Substantia nigra (tissue), 51 donors: ENCODE measurements at places on chromosomes 16 and 17.
A peak's percentile ranks its signal among the peaks of the same experiment; 100 is the strongest.

DNA sequence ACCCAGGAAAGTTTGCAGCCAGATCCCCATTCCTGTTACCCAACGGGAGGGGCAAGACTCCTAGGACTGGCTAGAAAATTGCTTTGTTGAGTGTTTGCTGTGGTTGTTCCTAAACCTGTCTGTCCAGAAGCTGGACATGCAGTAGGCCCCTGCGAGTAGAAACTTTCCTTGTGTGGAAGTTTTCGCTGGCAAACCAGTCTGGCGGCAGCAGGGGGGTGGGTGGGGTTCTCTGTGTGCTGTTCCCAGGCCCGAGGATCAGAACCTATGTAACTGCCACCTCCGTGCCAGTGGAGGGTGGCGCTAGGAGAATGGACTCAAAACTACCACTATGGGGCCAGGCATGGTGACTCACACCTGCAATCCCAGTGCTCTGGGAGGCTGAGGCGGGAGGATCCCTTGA lies 9.2 kb downstream of the SGSM2 start:
- DNase-seq, result no peak

- no peak for DNase-seq
Measured at GRCh38 chr17:50218071-50218759, 16.8 kb upstream of the COL1A1 start.

DNA sequence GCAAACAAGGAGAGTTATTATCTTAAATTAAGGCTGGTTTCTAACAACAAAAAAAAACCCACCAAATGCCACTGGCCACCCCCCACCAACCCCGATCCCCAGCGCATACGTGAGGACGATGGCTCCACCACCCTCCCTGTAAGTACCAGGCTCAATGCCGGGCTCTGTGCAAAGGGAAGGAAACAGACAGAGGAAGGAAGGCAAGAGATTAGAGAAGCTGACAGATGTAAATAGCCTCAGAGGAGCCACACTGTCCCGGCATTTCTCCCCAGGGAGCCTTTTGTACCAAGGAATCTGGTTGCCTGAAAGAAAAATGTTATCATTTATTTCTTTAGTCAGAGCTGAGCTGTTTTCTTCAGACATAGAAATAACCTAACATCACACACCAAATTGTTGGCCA lies 13.1 kb downstream of the SOST start:
- DNase-seq, result no peak

GRCh38 chr17:56598466-56598865 lies 5.0 kb downstream of the NOG start:
- no peak for DNase-seq

GRCh38 chr17:58318065-58318481 lies 10.5 kb downstream of the TSPOAP1 start:
- DNase-seq, result no peak

DNA sequence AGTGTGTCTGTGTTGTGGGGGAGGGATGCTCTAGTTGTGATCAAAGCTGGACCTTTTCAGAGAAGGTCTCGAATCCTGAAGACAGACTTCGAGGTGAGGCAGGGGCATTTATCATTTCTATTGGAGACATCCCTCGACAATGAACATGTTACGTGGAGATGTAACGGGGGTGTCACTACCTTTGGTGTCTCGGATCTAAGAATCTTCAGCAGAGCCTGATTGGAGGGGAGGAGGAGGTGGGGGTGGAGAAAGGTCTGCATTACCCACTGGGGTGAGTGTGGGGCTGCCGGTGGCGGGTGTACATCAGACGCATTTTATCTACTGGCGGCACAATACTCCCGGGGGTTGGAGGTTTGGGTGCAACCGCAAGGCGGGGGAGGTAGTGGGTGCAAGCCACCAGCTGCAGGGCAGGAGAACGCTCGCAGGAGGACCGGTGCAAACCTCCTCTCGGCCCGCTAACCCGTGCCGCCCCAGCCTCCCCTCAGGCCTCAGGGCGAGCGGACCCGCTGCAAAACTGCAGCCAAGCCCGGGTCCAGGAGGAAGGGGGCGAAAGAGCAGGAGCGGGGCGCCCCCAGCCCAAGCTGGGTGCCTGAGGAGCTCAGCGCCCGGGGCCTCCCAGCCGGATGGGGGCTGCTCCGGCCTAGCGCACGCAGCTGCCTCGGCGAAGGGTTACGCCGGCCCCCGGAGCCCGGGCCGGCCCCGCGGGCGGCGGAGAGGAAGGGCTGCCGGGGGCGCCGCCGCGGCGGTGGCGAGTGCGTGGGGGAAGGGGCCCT lies 735 bp downstream of the ZNF652 start:
- DNase-seq, result peak; percentile 48

DNA sequence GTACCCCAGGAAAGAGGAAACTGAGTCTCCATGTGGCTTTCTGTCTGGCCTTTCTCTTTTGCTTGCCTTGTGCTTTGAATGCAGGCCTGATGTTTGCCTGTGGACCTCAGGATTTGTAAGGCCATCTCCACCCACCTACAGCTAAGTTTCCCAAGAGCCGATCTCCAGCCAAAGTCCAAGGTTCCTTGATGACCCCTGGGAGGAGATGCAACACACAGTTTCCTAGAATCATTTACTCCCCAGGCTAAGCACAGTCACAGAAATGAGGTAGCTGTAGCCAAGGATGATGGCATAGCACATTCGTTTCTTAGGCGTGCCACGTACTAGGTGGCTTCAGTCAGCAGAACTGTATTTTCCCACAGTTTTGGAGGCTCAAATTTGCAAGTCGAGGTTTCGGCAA lies 595.4 kb downstream of the MAF start:
- DNase-seq, result no peak

DNA sequence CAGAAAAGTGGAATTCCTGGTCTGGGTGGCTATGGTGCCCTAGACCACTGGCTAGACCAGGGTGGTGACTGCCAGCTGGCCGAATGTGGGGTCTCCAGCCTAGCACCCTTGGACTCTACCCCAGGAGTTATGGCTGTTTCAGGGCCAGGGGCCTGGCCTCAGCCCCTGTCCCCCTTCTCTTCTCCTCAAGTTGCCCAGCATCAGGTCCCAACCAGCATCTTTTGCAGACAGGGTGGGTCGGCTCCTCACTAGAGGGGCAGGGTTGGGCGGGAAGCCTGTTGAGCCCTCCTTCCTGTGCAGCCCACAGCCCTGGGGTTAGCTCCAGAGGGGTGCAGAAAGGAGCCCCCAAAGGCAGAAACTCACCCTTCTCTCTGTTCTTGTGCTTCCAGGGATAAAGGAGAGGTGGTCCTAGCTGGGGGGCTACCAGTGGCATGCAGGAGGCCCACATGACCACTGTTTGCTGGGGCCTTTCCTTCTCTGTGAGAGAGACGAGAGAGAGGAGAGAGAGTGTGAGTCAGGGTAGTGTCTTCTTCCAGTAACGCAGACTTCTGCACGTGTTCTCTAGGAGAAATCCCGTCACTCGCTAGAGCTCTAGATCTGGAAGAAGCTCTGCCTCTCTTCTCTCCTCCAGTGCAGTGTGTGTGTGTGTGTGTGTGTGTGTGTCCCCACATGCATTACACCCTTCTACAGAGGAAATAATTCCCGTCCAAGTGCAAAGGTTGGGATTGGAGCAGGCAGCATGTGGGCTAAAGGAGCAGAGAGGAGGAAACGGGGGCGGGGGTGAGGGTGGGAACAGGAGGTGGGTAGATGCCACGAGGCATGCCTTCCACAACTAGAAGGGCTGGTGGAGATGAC lies 209.4 kb downstream of the SEC14L1 start:
- no peak for DNase-seq

- no peak for DNase-seq
Measured at GRCh38 chr16:15597822-15598647, 44.9 kb downstream of the MARF1 start.

GRCh38 chr17:57068707-57069106 lies 16.3 kb upstream of the AKAP1 start:
- no peak for DNase-seq

DNA sequence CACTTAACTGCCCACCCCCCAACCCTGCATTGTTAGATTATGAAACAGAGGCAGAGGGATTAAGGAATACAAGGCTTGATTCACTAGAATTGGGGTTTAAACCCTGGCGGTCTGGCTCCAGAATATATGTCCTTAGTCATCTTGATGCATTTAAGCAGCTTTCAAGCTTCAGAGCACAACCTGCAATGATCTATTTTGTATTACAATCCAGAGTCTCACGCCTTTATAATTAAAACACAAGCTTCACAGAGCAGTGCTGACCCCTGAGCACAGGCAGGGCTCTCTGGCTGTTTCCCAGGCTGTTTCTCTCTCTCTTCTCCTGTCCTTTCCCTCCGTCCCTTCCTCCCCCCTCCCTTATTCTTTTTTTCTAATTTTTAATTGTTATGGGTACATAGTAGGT lies 209.1 kb downstream of the SPECC1 start:
- DNase-seq, result no peak

DNA sequence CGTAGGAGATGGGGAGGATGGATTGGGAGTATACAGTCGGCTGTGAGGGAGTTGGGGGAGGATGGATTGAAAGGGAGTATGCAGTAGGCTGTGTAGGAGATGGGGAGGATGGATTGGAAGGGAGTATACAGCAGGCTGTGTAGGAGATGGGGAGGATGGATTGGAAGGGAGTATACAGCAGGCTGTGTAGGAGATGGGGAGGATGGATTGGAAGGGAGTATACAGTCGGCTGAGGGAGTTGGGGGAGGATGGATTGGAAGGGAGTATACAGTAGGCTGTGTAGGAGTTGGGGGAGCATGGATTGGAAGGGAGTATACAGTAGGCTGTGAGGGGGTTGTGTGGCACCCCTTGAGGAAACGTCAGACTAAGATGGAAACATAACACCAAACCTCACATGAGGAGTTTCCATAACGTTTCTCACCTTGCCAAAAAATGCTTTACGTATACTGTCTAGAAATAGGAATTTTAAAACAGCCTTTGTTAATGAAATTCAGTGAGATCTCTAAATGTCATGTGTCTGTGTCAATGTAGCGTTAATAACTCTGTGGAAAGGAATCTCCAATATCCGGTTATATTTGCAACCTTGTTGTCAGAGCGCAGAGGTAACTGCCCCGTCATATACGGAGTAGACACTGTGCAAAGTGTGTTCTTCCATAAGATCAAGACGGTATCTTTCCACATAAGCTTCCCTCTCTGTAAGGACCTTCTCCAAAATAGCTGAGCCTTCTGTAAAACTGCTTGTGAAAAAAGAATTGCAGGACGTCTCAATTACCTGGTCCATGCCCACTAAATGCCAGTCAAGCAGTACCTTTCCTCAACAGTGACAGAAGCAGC lies 6.3 kb upstream of the VPS53 start:
- no peak for DNase-seq

- peak; percentile 99 for DNase-seq
Measured at GRCh38 chr17:28951991-28952975, 965 bp upstream of the PHF12 start.

GRCh38 chr17:74212913-74213791 lies at the start of gene TTYH2:
Gene TTYH2, plus strand, starts transcription at chr17:74213571. Its CDS starts 17 bp downstream, at chr17:74213588.
- peak; percentile 94 for DNase-seq

- no peak for DNase-seq
Measured at GRCh38 chr17:77200711-77201110, 59.9 kb downstream of the SEC14L1 start.

DNA sequence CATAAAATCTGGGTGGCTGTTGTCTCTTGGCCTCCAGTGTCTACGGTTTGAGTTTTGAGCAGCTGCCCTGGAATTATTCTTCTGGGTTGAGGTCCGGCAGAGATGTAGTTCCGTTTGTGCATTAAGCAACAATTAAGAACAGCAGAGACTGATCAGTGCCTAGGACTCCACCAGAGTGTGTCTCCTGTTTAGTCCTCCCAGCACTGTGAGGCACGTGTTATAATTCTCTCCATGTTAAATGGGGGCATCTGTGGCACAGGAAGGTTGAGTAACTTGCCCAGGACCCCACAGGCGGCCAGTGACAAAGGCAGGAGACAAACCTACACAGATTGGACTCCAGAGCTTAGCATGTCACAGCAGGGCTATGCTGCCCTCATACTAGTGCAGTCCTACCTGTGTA lies 225.1 kb downstream of the CBLN1 start:
- DNase-seq, result no peak

DNA sequence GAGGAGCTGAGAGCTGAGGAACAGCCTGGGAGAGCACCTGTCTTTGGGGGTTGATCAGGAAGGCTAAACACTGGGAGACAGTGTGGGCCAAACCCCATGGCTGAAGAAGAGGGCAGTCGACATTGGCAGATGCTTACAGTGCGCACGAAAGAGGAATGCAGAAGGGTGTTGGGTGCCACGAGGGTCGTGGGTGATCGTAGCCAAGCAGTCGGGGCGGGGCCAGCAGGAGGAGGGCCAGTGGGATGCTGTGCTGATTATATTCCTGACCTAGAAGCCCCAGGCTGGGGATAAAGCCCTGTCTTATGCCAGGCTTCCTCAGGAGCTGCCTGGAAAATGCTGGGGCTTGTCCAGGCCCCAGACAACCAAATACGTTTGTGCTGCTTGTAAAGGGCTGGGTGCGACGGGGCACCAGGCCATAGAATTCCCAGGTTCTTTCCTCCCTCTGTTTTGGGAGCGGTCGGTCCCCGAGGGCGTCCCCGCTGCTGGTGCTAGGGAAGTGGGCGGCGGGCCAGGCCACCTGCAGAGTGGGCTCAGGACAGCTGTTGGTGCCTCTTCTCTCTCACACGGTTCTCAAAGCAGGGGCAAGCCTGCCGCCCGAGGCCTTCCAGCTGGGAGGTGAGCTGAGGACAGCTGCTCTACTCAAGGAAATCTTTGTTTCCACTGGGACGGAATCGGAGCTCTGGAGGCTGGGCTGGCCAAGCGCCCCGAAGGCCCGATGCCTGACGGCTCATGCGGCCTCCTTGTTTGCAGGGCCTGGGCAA lies 10.0 kb downstream of the C1QTNF1 start:
- DNase-seq, result peak; percentile 49

DNA sequence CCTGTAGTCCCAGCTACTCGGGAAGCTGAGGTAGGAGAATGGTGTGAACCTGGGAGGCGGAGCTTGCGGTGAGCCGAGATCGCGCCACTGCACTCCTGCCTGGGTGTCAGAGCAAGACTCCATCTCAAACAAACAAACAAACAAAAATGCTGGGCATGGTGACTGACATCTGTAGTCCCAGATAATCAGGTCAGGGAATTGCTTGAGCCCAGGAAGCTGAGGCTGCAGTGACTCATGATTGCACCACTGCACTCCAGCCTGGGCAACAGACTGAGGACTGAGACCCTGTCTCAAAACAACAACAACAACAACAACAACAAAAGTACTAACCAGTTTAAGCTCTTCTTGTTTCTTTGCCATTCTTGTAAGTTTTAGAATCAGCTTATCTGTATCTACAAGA lies 383.0 kb upstream of the PMFBP1 start:
- DNase-seq, result no peak

DNA sequence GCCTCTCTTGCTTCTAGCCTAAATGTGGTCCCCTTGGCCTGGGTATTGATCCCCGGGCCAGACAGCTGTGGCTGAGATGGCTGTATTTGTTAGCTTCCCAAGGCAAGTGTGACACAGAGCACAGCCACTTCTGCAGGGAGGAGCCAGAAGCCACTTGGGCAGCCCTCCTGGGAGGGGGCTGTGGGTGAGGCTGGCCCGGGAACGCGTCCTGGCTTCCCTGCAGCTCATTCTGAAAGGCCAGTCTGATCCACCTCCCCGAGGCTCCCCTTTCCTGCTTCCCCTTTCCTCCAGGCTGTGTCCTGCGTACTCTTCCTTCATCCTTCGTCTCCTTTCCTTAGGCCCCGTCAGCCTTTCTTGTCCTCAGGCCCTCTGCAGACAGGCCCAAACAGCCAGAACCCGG lies 8.0 kb downstream of the SERPINF2 start:
- DNase-seq, result no peak
